ENCODE measurements at places on chromosomes 12 and 14.

DNA sequence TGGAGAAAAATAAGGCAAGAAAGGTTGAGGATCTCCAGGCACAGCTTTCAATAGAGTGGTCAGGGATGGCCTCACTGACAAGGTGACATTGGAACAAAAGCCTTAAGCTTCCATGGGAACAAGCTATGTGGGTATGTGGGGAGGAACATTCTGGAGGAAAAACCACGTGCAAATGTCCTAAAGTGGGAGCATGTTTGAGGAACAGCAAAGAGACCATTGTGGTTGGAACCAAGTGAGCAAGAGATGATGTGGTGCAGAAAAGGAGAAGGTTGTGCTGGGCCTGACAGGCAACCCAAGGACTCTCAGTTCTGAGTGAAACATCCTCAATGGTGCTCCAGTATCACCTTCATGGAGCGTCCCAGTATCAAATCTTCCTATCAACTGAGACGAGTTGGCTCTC is 184.0 kb downstream of the CAND1 start:
- H3K36me3 ChIP-seq, result no peaks in the 10 kb centered on the region
- no peak for DNase-seq
- H3K27ac ChIP-seq, result no peak overlapping the region
- no peak overlapping the region for H3K4me3 ChIP-seq

DNA sequence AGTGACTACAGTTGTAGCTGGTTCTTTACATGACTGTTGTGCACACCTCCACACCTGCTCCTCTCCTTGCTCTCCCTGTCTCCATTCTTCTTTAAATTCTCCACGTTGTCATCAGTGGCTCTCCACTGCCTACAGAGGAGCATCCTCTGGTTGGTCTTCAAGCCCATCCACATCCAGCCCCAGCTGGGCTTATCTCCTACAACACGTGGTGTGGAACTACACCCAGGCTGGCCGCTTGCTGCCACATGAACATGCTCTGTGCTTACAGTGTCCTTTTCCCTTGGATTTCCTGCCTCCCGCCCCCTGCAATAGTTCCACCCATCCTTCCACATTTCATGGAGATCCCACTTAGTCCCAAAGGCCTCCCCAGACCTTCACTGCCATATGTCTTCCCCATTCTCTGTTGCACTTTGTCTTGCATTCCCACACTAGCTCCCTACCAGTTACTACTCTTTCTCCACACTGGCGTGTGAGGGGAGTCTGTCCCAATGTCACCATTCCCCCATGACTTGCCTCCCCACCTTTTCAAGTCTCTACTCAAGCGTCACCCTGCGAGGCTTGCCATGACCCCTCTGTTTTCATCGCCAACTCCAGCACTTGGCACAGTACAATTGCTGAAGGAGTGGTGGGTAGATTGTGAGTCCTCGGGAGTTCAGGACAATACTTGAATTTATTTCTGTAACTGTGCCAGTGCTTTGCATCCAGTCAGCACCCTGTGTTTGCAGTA is 9.8 kb upstream of the MCRS1 start:
- H3K4me3 ChIP-seq, result no peak overlapping the region
- no peak for DNase-seq
- peaks cover 15% of the 10 kb centered on the region for H3K36me3 ChIP-seq
- peak overlapping the region; percentile 10 for H3K27ac ChIP-seq
- no peaks in the 10 kb centered on the region for H3K27me3 ChIP-seq

DNA sequence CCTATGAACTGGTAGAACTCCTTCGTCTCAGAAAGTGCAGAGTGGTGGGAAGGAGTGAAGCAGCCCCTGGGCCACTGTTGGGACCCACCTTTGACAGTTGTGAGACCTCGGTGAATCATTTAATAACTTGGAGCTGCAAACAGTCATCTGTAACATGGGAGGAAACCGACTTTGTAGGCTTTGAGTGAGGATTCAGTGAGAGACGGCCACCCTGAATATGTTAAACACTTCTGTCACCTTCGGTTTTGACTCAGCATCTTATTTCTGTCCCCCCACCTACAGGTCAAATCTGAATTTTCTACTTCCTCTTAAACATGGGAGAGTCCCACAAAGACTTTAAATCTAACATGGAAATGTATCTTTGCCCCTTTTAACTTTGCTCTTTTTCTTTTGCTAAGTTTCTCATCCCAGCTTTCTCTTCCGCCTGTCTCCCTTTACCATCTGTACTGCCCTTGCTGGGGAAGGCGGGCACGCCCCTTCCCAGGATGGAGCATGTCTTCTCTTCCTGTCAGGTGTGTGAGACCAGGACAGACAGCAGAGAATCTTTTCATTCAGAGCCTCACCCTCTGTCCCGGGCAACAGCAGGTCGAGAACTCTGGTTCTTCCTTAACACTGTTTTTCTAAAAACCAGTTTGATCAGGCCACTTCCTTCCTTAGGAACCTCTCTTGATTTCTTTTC is 37.1 kb downstream of the ZC3H14 start:
- peaks cover 81% of the 10 kb centered on the region for H3K36me3 ChIP-seq
- H3K27me3 ChIP-seq, result no peaks in the 10 kb centered on the region
- H3K27ac ChIP-seq, result peak overlapping the region; percentile 34
- H3K4me1 ChIP-seq, result no peaks in the 10 kb centered on the region

DNA sequence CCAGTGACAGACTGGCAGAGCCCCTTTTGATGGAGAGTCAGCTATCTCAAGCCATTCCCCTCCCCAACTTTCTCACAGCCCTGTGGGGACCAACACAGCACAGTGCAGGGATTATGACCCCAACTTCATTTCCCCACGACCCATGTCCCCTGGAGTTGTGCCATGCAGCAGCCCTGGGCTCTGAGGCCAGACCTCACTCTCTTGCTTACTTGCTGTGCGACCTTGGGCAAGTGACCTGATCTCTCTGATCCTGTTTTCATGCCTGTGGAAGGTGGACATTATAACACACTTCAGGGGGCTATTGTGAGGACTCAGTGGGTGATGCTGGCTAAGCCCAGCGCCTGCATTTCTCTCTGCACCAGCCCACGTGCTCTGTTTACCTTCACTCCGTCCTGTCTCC is 14.1 kb downstream of the OTUB2 start:
- no peak for DNase-seq
- peaks cover 2% of the 10 kb centered on the region for H3K4me1 ChIP-seq
- H3K27ac ChIP-seq, result no peak overlapping the region

DNA sequence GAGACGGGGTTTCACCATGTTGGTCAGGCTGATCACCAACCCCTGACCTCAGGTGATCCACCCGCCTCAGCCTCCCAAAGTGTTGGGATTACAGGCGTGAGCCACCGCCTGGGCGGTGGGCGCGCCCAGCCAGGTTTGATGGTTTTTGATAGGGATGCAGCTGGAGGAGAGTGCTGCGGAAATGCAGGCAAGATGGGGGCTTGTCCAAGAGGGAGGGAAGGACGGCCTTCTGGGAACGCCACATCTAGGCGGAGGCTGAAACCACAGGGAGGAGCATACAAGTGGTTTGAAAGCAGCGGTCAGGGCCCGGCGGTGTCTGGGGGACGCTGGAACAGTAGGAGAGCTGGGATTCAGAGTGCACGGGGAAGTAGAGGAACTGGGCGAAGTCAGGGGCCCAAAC is 134.6 kb downstream of the VRK1 start:
- H3K4me3 ChIP-seq, result no peak overlapping the region
- no peaks in the 10 kb centered on the region for H3K4me1 ChIP-seq
- no peak overlapping the region for H3K27ac ChIP-seq
- H3K36me3 ChIP-seq, result no peaks in the 10 kb centered on the region
- no peaks in the 10 kb centered on the region for H3K27me3 ChIP-seq
- DNase-seq, result no peak

- no peak overlapping the region for H3K27ac ChIP-seq
- H3K36me3 ChIP-seq, result no peaks in the 10 kb centered on the region
- H3K4me1 ChIP-seq, result peaks cover 8% of the 10 kb centered on the region
- no peak for DNase-seq
- no peaks in the 10 kb centered on the region for H3K27me3 ChIP-seq
These were observed 338.0 kb upstream of the FKBP4 start for GRCh38 chr12:2456813-2457186.

Data from WTC11 (cell line).